Esophagus squamous epithelium (tissue), 5 donors: ENCODE measurements at places on chromosomes 4 and X.

DNA sequence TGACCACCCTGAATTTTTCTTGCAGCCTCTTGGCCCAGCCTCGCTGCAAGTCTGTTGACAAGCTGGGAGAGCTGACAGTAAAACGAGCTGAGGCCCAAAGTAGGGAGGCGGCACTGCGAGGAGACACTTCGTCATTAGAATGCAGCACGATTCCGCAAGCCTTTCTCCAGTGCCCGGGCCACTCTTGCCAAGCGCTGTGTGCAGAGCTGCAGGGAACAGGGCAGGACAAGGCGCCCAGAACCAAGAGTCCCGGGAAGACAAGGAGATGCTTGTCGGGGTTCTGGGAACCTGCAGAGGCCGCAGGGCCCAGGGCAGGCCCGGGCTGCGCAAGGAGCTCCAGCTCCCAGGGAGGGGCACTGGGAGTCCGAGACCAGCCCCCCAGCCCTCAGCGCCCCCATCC is 187.1 kb downstream of the BCOR start:
- no peaks in the 10 kb centered on the region for H3K36me3 ChIP-seq
- DNase-seq = no peak
- no peaks in the 10 kb centered on the region for H3K27me3 ChIP-seq
- no peaks in the 10 kb centered on the region for H3K4me1 ChIP-seq

GRCh38 chr4:74056858-74057562 is 18.5 kb upstream of the CXCL3 start:
- no peak overlapping the region for H3K27ac ChIP-seq
- no peak overlapping the region for H3K4me3 ChIP-seq
- DNase-seq = no peak
- H3K36me3 ChIP-seq = no peaks in the 10 kb centered on the region
- H3K27me3 ChIP-seq = no peaks in the 10 kb centered on the region

- no peak for DNase-seq
- H3K27me3 ChIP-seq = no peaks in the 10 kb centered on the region
- no peaks in the 10 kb centered on the region for H3K4me1 ChIP-seq
- no peaks in the 10 kb centered on the region for H3K36me3 ChIP-seq
Observed at GRCh38 chr4:138775890-138776289, 239.7 kb upstream of the NOCT start.

DNA sequence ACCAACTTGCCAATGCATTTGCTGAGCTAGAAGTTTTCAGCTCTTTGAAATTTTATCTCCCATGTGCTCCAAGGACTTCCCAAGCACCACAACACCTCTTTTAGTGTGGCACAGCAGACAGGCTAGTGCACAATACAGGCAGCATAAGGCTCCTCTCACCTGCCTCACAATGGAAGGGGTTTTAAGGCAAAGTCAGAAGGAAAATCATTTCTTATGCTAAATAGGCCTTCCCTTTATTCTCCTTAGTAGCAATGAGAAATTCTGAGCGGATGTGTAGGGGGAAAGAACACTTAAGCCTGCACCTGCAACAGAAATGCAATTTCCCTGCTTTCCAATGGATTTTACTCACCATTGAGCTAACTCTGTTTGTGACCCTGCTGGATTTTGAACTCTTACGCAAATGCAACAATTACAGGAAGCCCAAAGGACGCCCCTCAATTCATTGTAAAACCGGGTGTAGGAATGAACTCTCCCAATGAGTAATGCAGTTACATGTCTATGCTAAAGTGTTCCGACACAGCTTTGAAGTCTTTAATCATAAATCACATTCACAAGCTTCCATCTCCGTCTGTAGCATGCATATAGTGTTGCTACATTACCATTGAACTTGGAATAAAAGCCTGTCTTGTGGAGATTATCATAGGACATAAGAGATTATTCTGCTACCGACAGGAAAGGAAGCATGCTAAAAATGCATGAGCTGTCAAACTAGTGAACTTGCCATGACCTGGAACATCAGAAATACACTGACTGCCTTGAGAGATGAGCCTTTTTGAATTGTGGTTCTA is 1084.9 kb downstream of the RPA4 start:
- H3K36me3 ChIP-seq = no peaks in the 10 kb centered on the region
- no peaks in the 10 kb centered on the region for H3K27me3 ChIP-seq
- H3K4me1 ChIP-seq = no peaks in the 10 kb centered on the region
- DNase-seq = no peak
- no peak overlapping the region for H3K27ac ChIP-seq

- H3K27me3 ChIP-seq = no peaks in the 10 kb centered on the region
- H3K27ac ChIP-seq = no peak overlapping the region
- DNase-seq = no peak
Observed at GRCh38 chr4:108693819-108694218, 43.4 kb downstream of the OSTC start.

- no peaks in the 10 kb centered on the region for H3K36me3 ChIP-seq
- H3K4me1 ChIP-seq = no peaks in the 10 kb centered on the region
- H3K27ac ChIP-seq = no peak overlapping the region
- H3K27me3 ChIP-seq = no peaks in the 10 kb centered on the region
- DNase-seq = no peak
- no peak overlapping the region for H3K4me3 ChIP-seq
Observed at GRCh38 chr4:166535865-166536264, 662.8 kb downstream of the TLL1 start.

GRCh38 chr4:174135530-174135929 is 147.9 kb downstream of the FBXO8 start:
- no peaks in the 10 kb centered on the region for H3K4me1 ChIP-seq
- H3K27me3 ChIP-seq = no peaks in the 10 kb centered on the region
- H3K27ac ChIP-seq = no peak overlapping the region
- no peak for DNase-seq
- H3K4me3 ChIP-seq = peak overlapping the region; percentile 6
- no peaks in the 10 kb centered on the region for H3K36me3 ChIP-seq

DNA sequence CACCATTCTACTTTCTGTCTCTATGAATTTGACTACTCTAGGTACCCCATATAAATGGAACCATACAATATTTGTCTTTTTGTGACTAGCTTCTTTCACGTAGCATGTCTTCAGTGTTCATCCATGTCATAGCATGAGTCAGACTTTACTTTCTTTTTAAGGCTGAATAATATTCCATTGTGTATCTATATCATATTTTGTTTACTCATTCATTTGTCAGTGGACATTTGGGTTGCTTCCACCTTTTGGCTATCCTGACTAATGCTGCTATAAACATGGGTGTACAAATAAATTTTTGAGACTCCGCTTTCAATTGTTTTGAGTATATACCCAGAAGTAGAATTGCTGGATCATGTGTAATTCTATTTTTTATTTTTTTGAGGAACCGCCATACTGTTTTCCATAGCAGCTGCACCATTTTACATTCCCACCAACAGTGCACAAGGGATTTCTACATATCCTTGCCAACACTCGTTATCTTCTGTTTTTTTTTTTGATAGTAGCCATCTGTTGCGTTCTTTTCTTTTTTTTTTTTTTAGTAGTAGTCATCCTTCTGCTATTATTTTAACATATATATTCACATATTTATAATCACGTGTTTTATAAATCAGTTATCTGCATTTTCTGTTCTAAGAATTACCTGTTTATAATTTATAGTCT is 158.0 kb upstream of the MED14 start:
- no peaks in the 10 kb centered on the region for H3K27me3 ChIP-seq
- no peaks in the 10 kb centered on the region for H3K36me3 ChIP-seq
- no peak overlapping the region for H3K4me3 ChIP-seq
- no peak overlapping the region for H3K27ac ChIP-seq
- no peak for DNase-seq
